ENCODE measurements at places on chromosomes 12 and 14.

GRCh38 chr12:11954181-11954580, 116.6 kb upstream of the BCL2L14 start:
- DNase-seq = no peak

- no peak for DNase-seq
These were observed 3.2 kb upstream of the AMIGO2 start for GRCh38 chr12:47082796-47083621.

- DNase-seq = no peak
These were observed 589.3 kb downstream of the SOX5 start for GRCh38 chr12:23359975-23360701.

- peak; percentile 78 for DNase-seq
These were observed 16.8 kb downstream of the SLC25A47 start for GRCh38 chr14:100339766-100340422.

- no peak for DNase-seq
These were observed 212.8 kb upstream of the CAND1 start for GRCh38 chr12:67056329-67056728.

DNA sequence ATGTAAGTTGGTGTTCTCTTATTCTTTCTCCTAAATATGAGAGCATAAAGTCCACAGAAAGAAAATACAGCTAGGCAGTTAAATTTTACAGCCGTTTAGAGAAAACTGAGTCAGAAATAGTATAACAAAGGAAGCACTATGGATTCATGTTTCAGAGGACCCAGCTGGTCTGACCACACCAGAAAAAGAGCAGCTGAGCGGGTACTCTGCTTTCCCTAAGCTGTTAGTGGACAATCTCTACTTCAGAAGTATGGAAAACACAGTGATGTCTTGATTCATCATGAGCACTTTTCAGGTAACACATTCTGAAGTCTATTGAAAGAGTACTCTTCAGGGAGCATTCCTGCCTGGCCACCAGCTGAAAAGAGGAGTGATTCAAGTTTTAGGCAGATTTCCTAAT, 12.4 kb downstream of the PPM1H start:
- DNase-seq = no peak

DNA sequence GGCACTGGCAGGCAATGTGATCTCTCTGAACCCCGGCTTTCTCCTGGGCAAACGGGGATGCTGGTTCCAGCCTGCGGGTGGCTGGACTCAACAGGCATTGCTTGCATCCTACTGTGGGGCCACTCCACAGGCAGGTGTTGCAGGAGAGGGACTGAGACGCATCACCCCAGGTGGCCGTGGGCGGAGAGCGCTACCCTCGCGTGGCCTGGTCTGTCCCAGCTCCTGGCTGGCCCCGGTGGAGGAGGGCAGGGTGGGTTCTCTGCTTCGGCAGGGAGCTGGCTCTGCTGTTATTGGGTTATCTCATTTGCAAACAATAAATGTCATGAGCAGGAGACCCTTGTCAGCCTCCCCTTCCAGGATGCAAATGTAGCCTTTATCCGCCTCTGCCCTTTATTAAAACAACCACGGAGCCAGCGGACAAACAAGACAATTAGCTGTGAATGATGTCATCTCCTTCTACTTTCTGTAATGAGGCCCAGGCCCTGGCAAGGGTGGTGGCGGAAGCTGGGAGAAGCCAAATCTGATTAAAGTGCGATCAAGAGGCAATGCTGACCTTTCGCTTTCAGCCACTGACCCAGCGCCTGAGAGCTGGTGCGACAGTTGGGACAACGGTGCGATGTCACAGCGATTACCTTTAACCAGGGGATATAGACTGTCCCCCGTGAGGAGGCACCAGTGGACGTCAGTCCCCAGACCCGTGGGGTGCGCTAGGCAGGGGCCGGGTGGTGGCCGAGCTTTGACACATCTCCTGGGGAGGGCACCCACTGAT, 161.8 kb downstream of the KIF26A start:
- no peak for DNase-seq

DNA sequence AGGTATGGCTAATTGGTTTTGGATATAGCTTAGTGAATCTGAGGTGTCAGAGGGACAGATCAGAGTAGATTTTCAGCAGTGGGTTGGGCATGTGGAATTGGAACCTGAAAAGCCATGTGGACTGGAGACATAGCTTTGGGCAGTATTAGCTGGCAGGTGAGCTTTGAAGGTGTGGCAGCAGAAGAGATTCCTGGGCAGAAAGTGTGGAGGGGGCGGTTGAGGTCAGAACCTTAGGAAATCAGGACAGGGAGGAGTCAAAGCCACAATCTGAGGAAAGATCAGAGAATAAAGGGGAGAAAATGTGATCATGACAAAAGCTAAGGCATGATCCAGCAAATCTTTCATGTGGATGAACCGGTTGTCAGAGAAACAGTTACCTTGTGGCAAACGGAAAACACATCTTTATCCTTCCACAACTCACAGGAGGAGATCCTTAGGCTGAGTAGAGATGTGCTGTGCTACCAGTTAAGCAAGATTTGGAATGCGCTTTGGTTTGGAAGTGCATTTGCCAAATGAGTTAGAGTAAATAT, 56.4 kb downstream of the PTGER2 start:
- no peak for DNase-seq

GRCh38 chr14:80621701-80622100, 319.8 kb downstream of the CEP128 start:
- DNase-seq = no peak

GRCh38 chr12:8823565-8824300, 1.3 kb downstream of the A2ML1 start:
- DNase-seq = no peak

DNA sequence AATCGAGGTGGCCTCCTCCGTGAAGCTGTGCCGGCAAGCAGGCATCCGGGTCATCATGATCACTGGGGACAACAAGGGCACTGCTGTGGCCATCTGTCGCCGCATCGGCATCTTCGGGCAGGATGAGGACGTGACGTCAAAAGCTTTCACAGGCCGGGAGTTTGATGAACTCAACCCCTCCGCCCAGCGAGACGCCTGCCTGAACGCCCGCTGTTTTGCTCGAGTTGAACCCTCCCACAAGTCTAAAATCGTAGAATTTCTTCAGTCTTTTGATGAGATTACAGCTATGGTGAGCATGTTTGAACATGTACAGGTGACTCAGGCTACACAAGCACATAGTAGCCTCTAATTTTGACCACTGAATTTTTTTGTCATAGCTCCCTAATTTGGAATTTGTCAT, 59.7 kb downstream of the ATP2A2 start:
- DNase-seq = no peak

- DNase-seq = no peak
These were observed 144.0 kb upstream of the TMPO start for GRCh38 chr12:98371419-98371818.

DNA sequence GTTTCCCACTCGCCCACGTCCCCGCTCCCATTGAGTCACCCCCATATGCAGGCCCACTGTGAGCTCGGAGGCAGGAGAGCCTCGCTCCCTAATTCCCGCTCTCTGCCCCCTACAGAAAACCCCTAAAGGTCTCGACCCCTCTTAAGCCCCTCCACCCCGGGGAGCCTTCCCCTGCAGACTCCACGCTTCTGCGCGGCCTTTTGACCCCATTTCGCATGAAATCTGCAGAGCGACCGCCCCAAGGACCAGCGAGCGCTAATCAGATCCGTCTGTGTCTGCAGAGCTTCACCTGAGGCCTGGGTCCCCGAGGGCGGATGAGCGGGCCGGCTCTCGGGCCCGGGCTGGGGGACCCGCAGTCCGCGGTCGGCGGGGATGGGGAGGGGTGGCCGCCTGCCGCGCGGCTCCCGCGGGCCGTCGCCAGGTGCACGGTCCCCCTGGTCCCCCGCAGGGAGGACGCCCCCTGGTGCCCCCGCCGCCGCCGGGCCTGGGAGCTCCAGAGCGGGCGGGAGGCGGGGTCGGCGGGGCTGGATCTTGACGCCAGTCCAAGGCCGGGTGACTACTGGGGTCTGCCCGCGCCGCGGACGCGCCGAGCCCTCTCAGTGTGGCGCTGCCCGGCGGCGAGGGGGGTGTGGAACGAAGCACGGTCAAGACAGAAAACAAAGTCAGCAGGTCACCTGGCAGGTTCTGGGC, 10.1 kb downstream of the BMP4 start:
- DNase-seq = no peak

DNA sequence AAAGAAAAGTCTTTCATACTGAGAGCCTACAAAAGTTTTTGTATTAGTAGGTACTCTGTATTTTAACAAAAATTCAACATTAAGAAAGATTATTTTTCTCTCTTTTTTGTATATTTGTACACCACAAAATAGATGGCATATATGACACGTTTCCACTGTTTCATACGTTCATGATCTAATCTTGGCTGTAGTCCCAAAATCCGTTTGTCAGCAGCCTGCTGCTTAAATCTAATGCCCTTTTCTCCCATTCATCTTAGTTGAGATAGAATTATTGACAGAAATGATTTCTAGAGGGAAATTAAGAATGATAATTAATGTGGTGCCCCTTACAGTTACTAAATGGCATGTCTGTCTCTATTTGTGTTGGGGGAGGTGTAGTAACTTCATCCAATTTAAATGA, 140.7 kb upstream of the NOVA1 start:
- DNase-seq = no peak

- DNase-seq = no peak
These were observed 30.8 kb downstream of the LEMD3 start for GRCh38 chr12:65200007-65200665.

- no peak for DNase-seq
These were observed 3.0 kb upstream of the ZDHHC22 start for GRCh38 chr14:77144412-77145115.

DNA sequence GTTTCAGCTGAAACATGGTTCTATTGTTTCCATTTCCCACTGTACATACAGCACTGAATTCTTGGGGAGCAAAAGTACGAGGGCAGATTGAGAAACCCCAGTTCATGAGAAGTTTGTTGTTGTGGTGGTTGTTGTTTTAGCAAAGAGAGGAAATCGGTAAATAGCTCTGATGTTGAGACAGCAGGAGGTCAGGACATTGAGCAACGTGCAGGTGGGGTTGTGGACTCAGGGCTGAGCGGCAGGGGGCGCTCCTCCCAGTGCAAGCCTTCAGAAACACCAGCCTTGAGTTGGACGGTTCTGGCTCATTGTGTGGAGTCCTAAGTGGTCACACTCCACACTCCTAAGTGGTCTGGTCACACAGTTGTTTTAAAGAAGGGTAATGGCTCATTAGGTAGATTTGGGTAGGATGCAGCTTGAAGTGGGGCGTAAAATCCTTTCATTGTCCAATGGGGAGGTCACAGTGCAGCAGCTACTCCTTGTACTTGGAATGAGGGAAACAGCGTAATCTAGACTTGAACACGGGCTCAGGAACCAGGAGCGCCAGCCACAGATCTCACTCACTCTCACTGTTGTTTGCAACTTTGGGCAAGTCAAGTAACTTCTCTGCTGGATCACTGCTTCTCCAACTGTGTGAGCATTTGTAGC, 14.5 kb upstream of the PWP1 start:
- no peak for DNase-seq

GRCh38 chr12:28425526-28425925, 235.3 kb downstream of the CCDC91 start:
- DNase-seq = no peak

DNA sequence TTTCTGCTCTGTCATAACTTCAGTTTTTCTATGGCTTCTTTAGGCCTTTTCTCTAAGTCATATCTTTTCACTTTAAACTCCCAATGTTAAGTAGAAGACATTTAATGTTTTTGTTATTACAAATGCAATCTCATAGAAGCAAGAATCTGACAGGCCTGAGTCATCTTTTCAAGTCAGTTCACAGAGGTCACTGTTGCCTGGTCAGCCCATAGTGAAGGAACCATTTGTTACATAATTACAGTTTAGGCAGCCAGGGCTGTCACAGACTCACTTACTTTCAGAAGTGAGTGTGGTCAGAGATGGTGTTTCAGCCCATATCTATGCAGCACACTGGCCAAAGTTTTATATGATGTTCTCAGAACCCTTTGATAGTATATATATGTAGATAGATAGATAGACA, 46.5 kb downstream of the CCER1 start:
- no peak for DNase-seq

GRCh38 chr12:100503228-100503628, 29.6 kb downstream of the NR1H4 start:
- no peak for DNase-seq

- no peak for DNase-seq
These were observed 558.8 kb upstream of the FBXO33 start for GRCh38 chr14:39991041-39991440.

DNA sequence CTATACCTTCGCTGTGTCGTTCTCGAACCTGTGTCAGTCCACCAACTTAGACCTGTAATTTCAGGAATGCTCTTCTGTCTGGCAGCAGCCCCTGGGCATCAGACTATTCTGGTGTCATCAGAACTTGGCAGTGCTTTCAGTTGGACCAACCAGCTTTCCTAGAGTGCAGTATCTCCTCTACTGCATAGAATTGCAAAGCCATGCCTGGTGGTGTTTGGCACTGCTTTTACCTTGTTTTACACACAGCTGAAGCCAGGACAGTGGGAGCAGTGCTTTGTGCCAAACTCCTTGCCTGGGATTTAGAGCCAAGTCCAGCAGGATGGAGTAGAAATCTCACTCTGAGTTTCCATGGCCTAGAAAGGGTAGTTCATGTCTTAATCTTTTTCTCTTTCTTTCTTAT, 1.5 kb downstream of the FLVCR2 start:
- no peak for DNase-seq

- DNase-seq = no peak
These were observed 53.9 kb upstream of the DCD start for GRCh38 chr12:54701940-54702592.

- DNase-seq = no peak
These were observed 2.7 kb downstream of the M6PR start for GRCh38 chr12:8946733-8947132.

- no peak for DNase-seq
These were observed 18.9 kb upstream of the COCH start for GRCh38 chr14:30855345-30856037.

- DNase-seq = no peak
These were observed 81.0 kb downstream of the CCDC92 start for GRCh38 chr12:123891516-123892179.

GRCh38 chr12:49626836-49627235, 3.5 kb downstream of the PRPF40B start:
- no peak for DNase-seq

DNA sequence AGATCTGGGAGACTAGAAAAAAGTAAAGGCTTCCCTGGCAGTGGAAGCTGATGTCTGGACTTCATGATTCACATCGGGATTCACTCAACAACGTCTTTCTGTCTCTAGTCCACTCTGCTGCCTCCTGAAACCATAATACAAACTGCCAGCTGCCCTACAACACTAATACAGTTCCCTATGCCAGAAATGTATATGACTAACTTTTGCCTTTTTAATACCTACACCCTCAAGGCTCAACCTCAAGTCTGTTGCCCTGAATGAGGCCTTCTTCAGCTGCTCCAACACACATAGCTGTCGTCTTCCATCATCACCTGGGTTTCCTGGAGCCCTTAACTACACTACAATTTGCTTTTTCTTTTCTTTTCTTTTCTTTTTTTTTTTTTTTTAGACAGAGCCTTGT, 182.7 kb upstream of the BCL2L14 start:
- no peak for DNase-seq

GRCh38 chr14:70468731-70469130, 16.8 kb downstream of the ADAM21 start:
- no peak for DNase-seq

- DNase-seq = no peak
These were observed 1009.7 kb downstream of the VRK1 start for GRCh38 chr14:97806891-97807290.
